Heart left ventricle (tissue), 16 donors: ENCODE measurements at places on chromosomes 4 and X. TPM values are rescaled to one million over a fixed set of nuclear protein-coding genes. Genes with fewer than 3 reads are reported as not detected.

ZFYVE28 gene
- polyA plus RNA-seq: 5.0 TPM

DNA sequence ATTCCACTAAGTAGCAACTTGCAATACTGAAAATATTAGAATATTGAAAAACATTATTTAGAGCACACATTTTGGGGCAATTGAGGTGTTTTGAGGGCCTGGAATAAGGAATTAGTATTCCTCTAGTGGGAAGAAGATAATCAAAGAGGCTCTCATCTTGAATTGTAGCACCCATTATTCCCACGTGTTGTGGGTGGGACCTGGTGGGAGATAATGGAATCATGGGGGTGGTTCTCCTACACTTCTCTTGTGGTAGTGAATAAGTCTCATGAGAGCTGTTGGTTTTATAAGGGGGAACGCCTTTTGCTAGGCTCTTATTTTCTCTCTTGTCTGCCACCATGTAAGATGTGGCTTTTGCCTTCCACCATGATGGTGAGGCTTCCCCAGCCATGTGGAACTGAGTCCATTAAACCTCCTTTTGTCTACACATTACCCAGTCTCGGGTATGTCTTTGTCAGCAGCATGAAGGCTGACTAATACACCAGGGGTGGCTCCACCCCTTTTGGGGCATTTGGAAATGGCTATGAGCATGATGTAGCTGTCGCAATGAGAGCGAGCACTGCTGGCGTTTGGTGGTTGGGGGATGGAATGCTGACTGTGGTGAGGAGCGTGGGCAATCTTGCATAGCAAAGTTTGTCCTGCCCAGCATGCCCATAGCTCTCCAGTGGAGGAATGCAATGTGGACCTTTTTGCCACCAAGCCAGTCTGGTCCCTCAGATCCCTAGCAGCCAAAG is 308.2 kb downstream of the FRMPD4 start:
- DNase-seq: no peak

DNA sequence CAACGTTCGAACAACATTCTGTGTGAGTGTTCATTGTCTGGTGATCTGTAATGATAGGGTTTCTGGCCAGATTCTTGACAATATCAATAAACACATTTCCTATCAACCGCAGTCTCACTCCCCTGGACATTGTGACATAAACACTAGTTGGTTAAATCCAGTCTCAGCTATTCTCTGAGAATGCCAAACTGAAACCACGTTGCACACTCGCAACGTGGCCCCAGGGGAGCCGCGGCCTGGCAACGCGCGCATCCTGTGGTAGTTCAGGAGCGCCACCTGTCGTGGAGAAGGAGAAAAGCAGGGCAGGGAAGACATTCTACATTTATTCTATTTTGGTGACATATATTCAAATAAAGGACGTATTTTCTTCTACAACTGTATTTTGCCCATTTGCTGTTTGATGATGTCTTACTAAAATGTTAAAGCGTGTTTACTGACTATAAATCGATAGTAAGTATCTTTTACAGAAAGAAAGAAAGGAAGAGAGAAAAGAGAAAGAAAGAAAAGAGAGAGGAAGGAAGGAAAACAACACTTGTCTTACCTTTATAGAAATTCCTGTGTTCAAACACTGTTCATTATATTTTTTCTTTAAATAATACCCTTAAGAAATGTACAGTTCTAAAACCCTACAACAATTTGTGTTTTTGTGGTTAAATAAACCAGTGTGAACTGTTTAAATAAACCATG is 738.3 kb upstream of the FRG1 start:
- peak; percentile 72 for DNase-seq

ASB9 gene
- polyA plus RNA-seq: 0.88 TPM

DNA sequence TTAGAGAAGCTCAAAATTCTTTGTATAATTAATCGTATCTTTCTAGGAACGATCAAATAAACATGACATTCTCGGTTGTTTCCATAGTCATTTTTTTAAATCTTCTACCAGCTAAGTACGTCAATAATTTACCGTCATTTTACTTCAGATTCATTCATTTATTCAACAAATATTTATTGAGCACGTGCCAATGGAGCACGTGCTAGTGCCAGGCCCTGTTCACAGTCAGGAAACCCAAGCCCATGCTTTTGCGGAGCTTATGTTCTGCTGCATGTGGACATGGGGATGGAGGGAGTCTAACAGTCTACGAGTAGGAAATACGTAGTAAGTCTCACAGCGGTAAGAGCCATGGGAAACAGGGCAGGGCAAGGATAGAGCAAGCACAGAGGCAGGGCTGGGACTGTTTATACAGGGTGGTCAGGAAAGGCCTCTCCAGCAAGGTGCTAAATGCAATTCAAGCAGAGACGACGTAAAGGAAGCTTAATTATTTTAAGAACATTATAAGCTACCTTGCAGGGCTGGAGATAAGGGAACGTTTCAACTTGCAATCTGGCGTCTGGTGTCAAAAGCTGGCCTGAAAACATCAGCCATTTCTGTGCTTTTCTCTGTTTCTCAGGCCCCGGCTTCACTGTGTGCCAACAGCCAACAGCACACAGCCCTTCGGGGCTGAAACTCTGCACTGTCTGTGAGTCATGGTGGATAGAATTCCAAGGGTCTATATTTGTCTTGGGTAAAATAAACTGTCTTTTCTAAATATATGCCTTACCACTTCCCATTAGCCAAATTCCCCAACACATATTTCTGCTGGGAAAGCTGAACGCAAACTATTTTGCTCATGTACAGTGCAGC is 517.1 kb upstream of the ZFP42 start:
- no peak for DNase-seq

DNA sequence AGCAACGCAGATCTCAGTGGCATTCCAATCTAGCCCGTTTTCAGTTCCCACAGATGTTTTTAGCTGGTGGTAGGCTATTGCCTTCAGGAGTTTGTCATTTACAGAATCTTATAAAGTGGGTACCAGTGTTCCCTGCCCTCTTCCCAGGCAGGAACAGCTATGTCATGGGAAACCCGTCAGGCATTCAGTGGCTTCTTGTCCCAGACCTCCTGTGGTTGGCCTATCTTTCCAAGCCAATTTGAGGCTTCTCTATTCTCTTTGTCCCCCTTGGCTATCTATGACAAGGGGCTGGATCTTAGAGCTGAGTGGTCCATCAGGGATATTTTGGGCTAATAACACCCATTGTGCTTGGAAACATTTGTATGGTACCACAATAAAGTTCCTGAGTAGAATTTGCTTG is 33.6 kb upstream of the RPL34 start:
- no peak for DNase-seq

GRCh38 chrX:13208281-13208935 is 111.4 kb downstream of the ATXN3L start:
- DNase-seq: no peak

S100G gene
- polyA plus RNA-seq: not detected

GRCh38 chr4:151894246-151894645 is 133.4 kb upstream of the GATB start:
- no peak for DNase-seq

GRCh38 chr4:573122-573892 is 2.8 kb downstream of the TMEM271 start:
- DNase-seq: no peak

DNA sequence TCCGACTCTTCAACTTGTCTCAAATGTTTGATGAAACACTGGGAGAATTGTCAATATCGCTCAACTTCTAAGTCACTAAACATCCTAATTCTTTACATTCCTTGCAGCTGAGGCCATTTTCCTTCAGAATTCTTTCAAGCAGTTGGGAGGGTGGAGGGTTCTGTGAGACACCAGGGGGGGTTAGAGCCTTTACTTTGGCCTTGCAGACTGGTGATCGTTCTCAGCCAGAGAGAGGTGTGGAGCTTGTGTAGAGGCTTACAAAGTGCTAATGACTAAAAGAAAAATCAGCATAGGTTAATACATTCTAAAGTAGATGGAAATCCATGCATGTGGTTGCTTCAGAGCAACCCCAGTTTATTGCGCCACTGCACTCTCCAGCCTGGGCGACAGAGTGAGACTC is 21.3 kb upstream of the SOX3 start:
- DNase-seq: no peak

DDX53 gene
- polyA plus RNA-seq: not detected

TNIP3 gene
- polyA plus RNA-seq: 0.07 TPM

DNA sequence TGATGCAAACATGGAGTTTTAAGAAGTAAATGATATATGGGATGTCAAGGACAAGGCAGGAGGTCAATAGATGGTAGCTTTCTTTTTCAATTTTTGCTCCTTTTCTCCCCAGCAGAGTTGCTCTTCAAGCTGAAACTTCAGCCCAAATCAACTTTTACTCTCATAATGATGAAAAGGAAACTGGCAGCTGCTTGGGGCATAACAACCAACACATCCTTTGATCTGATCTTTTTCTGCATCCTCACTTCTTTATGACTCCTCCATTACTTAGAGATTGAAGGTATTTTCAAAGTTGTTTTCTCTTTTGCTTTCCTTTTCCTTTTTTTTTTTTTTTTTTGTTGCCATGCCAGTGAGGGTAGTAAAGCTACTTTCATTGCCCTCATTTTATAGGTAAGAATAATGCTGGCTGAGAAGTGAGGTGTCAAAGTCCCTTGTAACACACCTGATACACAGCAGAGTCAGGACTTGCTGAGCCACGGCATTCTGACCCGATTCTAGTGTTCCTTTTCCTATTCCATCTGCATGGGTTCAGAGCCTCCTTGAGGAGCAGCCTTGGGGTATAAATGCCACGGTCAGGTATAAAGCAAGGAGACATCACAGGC is 26.9 kb downstream of the SLC2A9 start:
- DNase-seq: no peak

RBMXL3 gene
- not detected for polyA plus RNA-seq

- peak; percentile 44 for DNase-seq
These were observed 37.3 kb downstream of the ADRA2C start for GRCh38 chr4:3803475-3803847.

GRCh38 chr4:97984545-97985131 is 158.6 kb downstream of the STPG2 start:
- DNase-seq: no peak

- no peak for DNase-seq
These were observed 85.3 kb downstream of the DCAF8L2 start for GRCh38 chrX:27675493-27675892.

- no peak for DNase-seq
These were observed 85.0 kb upstream of the FAT1 start for GRCh38 chr4:186808630-186809018.

- no peak for DNase-seq
These were observed 14.4 kb downstream of the PPEF1 start for GRCh38 chrX:18721683-18722499.

GRCh38 chrX:100819534-100819836 is 706 bp upstream of the CSTF2 start:
- DNase-seq: no peak

RNF128 gene
- polyA plus RNA-seq: 0.06 TPM

CT45A5 gene
- not detected for polyA plus RNA-seq
